ENCODE measurements at places on chromosomes 2 and 18.

DNA sequence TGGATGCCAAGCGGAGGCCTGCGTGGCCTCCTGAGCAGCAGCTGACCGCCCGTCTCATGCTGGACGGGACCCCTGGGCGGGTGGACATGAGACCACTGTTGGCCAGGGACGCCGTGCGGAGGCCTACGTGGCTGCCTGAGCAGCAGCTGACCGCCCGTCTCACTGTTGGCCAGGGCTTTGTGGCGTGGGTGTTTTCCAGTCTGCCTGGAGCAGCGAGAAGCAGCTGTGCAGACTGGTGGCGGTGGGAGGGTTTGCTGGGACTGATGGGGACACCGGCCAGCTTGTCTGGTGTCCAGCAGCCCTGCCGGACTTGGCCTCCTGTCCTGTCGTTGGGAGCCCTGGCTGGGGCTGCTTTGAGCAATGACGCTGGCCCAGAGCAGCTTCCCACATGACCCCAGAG is 5.8 kb upstream of the D2HGDH start:
- no peak for DNase-seq

- DNase-seq = no peak
Observed at GRCh38 chr2:139835101-139835500, 1054.9 kb upstream of the NXPH2 start.

DNA sequence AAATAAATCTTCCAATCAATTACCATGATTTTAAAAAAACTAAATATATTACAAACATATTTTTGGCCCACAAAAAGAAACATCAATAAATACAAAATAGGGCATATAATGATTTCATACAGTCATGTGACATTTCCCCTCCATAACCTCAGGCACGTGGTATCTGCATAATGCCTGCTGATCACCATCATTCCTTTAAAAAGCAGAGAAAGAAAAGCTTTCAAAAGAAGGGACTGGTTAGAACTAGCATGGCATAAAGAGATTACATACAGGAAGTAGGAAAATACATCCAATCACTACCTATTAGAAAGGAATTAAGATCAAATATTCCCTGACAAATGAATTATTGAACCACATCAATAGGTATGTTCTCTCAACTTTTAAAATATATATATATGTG is 83.5 kb downstream of the INO80D start:
- no peak for DNase-seq

DNA sequence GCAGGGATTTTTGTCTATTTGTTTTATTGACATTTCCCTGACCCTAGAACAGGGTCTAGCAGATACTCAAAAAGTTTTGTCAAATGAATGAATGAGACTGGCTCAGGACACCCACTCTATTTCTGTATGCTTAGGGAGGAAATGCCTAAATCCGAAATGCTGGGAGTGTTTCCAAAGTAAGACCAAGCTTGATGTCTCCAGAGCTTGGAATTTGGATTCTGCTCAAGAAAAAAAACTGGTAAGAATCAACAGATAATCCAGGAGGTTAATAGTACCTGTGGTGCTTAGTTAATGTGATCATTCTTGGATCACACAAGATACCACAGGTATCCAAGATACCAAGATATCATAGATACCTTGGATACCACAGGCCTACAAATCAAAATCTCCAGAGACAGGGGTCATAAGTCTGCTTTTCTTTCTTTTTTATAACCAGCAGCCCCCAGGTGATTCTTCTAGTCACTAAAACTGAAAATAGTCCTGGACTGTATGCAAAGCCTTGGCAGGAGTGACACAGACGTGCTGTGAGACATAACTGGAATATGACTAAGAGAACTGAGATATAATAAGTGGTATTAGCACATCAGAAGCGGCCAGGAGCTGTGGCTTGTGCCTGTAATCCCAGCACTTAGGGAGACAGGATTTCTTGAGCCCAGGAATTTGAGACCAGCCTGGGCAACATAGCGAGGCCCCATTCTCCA is 39.9 kb upstream of the SP3 start:
- no peak for DNase-seq

DNA sequence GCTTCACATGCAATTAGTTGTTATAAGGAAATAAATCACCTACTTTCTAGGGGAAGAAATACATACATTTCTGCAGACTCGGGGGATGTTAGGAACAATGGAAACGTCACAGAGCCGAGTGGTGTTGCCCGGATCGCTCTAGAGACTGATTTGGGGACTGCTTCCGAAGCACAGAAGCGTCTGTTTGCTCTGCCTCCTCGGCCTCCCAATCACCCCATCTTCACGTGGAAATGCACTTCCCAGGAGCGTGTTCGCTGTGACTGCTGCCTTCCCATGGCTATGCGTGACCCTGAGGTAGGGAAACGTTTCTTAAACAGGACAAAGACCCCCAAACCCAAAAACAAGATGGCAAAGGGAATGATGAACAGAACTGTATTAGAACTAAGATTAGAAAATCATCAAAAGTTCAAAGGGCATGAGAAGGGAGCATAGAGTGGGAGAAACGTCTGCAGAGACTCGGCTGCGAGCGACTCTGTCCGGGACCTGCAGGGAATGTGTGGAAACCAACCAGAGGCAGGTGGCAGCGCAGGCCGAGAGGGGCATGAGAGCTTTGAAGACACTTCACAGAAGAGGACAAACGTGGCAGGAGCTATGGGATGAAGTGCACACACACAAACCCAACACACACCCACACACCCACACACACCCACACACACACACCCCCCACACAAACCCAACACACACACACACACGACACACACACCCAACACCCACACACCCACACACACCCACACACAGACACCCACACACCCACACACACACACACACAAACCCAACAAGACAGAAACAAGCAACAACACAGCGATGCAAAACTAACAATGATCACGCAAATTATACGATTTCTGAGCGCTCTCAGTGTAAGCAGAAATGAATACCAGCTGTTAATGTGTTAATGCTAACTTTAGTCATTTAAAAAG is 41.3 kb downstream of the RTP5 start:
- DNase-seq = no peak

DNA sequence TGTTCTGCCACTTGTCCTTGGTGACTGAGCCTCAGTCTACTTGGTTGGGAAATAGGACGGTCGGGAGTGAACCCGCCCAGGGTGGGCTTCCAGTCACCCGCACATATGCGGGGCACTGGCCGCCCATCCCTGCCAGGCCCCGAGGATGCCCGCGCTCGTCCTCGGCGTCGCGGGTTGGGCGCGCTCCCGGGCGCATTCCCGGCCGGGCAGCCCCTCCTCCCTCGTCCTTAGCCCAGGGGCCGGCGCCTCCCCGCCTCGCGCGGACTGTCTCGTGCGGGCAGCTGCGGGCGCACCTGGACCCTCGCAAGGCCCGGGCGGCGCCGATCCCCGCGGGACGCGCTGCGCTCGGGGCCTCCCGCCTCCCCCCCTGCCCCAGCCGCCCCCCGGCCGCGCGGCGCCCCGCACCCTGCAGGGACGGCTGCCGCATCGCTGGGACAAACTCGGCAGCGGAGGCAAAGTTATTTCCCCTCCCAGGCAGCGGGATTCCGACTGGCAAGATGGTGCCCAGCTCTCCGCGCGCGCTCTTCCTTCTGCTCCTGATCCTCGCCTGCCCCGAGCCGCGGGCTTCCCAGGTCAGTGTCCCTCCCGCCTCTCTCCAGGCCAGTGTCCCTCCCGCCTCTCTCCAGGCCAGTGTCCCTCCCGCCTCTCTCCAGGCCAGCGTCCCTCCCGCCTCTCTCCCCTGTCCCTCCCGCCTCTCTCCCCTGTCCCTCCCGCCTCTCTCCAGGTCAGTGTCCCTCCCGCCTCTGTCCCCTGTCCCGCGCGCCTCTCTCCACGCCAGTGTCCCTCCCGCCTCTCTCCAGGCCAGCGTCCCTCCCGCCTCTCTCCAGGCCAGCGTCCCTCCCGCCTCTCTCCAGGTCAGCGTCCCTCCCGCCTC is at the start of gene FBLN7:
Gene FBLN7 (plus strand): TSS at position 227 of the 874 bp plus-strand sequence. CDS start 271 bp downstream, at position 498.
- no peak for DNase-seq

DNA sequence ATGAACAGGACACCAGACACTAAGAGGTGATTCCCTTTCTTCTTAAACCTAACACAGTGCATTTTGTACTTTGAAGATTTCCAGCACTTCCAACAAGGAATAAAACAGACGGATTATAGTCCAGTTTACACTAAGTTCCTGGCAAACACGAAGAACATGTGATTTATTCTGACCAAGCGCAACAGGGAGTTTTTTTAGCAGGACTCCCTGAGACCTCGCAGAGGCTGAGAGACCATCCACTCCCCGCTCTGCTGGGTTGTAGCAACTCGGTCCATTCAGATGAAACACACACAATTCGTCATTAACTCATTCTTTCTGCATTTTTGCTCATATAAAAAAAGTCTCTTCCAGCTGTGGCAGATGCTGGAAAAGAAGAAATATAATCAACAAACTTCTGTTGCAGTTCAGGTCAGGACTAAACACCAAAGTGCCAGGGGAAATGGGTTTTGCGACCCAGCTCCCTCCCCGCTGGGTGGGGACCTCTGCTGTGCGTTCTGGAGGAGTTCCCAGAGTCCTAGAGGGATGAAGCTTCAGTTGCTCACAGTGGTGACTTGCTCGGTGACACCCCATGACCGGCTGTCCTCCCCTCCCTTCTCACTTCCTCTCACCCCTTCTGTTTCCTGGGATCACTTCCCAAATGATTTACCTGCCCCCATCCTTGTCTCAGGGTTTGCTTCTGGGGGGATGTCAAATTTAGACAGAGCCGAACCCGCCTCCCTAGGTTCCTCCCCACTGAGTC is 52.5 kb downstream of the KCNF1 start:
- DNase-seq = no peak

GRCh38 chr2:65316072-65316471 is 88.4 kb downstream of the ACTR2 start:
- DNase-seq = no peak

DNA sequence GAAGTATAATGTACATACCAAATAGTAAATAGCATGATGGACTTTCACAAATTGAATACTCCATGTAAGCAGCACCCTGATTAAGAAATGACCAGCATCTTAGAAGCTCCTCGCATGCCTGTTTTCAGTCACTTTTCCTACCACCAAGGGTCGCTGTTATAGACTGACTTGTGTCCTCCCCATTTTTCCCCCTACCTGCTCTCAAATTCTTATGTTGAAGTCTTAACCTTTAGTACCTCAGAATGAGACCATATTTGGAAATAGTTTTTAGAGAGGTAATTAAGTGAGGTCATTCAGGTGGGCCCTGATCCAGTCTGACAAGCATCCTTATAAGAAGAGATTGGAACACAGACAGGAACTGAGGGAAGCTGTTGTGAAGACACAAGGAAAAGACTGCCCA is 125.9 kb downstream of the LYPD6 start:
- DNase-seq = no peak

- DNase-seq = no peak
Observed at GRCh38 chr18:13309748-13310670, 91.4 kb downstream of the LDLRAD4 start.

- DNase-seq = no peak
Observed at GRCh38 chr2:71793926-71794325, 340.6 kb downstream of the DYSF start.

- no peak for DNase-seq
Observed at GRCh38 chr2:33313039-33313438, 163.4 kb upstream of the RASGRP3 start.

- DNase-seq = no peak
Observed at GRCh38 chr18:8969639-8970390, 132.7 kb upstream of the NDUFV2 start.

GRCh38 chr2:24827321-24828237 is 34.4 kb downstream of the CENPO start:
- DNase-seq = peak; percentile 27
